ENCODE measurements at places on chromosomes 4 and X.
A peak's percentile ranks its signal among the peaks of the same experiment; 100 is the strongest.

- DNase-seq, result no peak
These were observed 10.0 kb downstream of the AWAT2 start for GRCh38 chrX:70039758-70040157.

DNA sequence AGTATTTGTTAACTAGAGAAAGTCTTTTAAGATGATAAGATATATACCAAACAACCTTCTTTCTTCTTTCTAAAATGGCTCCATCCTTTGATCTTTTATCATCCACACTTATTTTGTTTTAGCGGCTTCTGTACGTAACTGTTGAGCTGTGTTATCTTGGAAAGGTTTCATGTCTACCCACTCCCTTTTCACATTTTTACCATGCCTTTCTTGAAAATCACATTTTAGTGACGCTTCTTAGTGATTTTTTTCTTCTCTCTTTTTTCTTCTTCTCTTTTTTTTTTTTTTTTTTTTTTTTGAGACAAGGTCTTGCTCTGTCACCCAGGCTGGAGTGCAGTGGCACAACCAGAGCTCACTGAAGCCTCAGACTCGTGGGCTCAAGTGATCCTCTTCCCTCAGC lies 135.1 kb downstream of the CHIC2 start:
- DNase-seq, result no peak

- no peak for DNase-seq
These were observed 127.0 kb downstream of the PCDH7 start for GRCh38 chr4:30847167-30847566.

- no peak for DNase-seq
These were observed 139.7 kb downstream of the PPARGC1A start for GRCh38 chr4:23750125-23750524.

GRCh38 chr4:182569561-182569960 lies 326.4 kb downstream of the TENM3 start:
- no peak for DNase-seq

- no peak for DNase-seq
These were observed 7.0 kb downstream of the MXD4 start for GRCh38 chr4:2254665-2255500.

- no peak for DNase-seq
These were observed 9.2 kb downstream of the APBB2 start for GRCh38 chr4:41205130-41205529.

DNA sequence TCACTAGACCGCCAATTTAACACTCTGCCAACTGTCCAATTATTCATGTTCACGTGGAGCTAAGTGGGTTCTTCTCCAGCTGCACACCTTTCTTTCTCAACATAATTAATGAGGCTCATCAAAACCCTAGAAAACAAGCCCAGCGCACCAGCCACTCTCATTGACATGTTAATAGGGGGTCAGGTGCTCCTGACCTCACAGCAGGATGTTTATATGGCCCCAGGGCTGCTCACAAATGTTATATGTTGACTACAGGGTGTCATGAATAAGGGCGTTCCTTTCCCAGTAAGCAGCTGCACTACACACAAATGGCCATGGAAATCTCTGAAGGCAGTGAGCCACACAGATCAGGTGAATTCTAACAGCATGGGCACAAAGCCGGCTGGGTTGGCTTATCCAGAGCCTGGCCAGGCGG lies 209.8 kb downstream of the MGST2 start:
- DNase-seq, result no peak

- DNase-seq, result no peak
These were observed 566 bp downstream of the LARP7 start for GRCh38 chr4:112637552-112637866.

DNA sequence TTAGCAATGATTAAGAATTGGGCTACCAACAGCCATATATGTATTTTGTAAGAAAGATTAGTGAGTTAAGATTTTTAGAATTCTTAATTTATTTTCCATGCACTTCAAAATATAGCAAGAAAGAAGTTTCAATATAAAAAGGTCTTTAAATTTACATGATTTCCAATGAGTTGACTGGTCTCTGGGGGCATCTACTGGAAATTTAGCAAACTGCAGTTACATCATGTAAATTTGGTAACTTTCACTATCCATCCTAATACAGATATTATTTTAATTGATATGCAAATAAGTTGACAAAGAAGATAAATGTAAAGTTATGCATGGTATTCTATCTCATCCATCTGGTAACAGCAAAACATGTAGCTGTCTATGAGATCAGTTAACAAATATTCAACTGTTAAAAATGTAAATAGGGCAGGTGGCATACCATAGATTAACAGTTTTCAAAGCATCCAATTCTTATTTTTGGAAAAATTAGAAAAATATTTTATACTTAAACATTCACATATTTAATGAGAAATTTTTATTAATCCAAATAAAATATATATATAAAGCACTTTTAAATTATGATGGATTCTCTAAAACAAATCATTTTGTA lies 29.1 kb downstream of the TTC29 start:
- peak; percentile 11 for DNase-seq

DNA sequence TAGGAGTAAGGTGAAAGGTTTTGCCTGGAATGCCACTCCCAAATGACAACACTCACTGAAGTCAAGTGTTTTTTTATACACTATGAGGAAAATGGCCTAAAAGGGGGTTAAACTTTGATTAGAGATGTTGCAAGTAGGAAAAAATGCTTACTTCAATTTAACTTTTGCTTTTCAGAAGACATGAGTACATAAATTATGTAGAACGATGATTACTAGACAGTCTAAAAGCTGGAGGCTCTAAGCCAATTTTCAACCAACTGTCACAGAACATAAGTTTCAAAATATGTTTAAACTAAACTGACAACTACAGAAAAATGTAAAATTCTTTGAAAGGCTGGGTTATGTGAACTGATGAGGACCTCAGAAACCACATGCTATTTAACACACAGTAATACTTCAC lies 83.4 kb downstream of the SHISA3 start:
- DNase-seq, result no peak

DNA sequence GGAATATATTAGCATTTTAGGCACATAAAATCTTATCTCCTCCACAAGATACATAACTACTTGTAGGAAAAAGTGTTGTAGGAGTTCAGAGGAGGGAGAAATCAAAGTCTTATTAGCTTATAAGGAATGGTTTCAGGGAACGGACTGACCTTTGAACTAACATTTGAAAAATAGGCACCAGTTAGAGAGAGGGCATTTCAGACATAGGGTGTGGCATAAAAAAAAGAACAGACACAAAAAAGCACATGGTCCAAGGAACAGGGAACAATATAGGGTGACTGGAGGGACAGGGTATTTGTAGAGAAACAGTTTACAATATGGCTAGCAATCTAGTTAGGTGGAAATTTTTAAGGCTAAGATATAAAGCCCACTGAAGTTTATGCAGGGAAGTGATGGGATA lies 6.4 kb downstream of the ABCB7 start:
- no peak for DNase-seq

DNA sequence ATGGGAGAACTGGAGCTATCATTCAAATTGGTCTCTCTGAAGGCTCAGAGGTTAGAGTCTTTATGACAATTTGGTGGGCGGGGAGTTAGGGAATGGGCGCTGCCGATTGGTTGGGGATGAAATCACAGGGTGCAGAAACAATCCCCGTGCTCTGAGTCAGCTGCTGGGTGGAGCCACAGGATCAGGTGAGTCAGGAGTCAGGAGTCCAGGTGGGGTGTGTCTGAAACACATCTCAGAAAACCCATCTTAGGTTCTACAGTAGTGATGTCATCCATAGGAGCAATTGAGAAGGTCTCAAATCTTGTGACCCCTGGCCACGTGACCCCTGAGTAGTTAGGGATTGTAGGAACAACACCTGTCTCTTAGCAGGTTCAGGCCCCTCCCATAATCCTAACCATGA lies 41.6 kb upstream of the TLR3 start:
- no peak for DNase-seq

GRCh38 chr4:126106658-126107057 lies 791.9 kb downstream of the FAT4 start:
- no peak for DNase-seq

DNA sequence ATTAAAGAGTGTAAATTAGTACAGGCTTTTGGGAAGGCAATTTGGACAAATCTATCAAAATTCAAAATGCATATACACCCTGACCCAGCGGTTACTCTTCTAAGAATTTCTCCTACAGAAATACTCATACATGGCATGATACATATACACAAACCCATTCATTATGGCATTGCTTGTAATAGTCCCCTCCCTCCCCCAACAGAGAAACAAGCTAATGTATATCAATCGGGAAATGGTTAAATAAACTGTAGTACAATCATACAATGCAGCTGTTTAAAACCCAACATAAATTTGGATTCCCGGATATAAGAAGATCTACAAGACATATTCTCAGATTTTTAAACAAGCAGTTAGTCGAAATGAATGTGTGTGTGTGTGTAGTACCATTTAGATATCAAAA lies 808 bp downstream of the HUWE1 start:
- no peak for DNase-seq

DNA sequence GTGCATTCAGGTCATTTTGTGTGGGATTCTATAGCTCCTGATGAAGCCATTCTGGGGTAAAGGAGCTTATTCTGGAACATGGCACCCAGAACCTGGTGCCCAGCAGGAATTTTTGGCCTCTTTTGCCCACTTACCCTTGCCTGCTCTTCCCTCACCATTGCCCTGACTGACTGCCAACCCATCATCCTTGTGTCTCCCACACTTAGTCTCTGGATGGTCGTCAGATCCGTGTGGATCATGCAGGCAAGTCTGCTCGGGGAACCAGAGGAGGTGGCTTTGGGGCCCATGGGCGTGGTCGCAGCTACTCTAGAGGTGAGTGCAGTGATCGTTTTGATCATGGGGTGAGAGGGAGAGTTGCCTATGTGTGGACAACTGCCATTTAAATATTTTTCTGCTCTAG lies 1.8 kb downstream of the RBM3 start:
- no peak for DNase-seq

DNA sequence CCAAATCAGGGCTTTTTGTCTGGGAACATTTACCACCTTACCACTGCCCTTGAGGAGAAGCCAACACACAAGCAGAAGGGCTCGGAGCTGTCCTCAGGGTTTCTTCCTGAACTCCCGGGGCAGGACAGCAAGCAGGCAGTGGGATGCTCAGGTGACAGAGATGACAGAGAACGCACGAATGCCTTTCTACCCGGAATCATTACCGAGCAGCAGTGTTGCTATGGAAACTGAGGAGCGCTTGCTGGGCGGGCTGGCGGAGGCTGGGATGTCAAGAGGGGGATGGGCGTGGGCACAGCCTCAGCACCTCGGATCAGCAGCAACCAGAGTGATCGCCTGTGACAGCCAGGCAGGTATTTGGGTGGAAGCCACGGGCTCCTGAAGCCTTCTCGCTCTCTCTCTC lies 17.8 kb downstream of the SSR4 start:
- DNase-seq, result no peak

DNA sequence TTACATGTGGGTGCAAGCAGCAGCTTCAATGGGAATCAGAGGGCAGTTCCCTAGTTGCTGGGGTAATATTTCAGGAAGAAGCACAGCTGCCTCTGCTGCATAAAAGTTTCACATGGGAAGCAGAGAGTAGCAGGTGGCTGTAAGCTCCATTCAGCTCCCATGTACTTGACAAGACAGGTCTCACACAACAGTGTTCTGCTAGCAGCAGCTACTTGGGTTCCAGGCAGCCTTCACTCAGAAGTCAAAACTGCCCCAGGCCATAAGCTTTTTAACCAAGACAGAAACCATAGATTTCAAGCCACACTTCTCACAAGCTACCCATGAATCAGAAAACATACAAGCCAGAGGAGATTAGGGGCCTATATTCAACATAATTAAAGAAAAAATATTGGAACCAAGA lies 41.4 kb upstream of the SPIN2A start:
- DNase-seq, result no peak

DNA sequence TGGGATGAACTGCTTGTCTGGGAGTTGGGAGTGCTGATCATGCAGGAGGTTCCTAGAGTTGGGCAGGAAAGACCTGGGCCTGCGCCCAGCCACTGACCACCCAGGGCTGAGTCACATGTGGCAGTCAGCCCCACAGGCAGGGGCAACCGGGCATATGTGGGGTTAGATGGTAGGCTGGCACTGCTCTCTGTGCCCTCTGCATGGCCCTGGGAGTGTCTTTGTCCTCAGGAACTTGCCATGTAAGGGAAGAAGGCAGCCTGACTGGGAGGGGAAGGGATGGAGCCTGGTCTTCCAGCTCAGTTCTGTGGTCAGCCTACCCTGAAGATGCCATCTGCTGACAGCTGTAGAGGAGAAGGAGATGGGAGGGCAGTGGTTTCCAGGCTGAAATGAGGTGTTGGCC lies 70.2 kb upstream of the EFNB1 start:
- no peak for DNase-seq

DNA sequence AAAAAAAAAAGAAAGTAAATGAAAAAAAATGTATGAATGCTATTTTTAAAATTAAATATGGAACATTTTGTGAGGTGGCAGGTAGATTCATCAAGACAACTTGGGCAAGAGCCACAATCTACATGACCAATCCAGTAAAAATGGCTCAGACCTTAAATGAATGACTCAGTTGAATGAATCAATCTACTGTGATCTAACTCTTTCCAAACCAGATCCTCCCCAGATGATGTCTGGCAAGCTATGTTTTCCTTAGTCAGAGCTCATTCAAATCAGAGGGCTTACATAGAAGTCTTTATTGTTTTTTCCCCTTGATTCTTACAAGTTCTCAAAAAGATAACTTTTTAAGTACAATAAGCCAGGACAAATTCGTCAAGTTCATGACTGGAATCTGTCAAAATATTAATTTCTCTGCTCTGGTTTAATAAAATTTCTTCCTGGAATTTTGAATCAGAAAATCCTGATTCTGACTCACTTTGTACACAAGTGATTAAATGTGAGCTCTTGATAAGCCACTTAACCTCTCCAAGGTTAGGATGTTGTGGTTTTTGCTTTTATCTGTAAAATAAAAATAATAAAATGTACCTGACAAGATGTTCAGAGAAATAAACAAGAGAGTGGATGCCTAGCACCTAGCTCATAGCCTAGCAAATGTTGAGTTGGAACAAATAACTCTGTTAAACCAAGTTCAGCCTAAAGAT lies 105.6 kb upstream of the SMIM31 start:
- DNase-seq, result no peak

DNA sequence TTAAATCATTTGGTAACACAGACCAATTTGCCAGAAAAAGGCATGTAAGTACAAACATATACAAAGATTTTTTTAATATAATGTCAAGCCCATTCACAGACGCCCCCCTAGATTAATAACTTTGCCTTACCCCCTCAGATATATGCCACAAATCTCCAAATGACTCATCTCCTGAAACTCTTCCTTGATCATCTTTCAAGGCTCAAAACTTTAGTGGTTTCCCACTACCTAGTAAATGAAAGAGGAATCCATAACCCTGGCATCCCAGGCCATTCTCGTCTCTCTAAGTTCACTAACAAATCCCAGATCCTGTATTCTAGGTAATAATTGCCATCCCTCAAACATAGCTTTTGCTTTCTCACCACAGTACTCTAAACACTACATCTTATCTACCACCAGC lies 61.9 kb downstream of the PRSS12 start:
- no peak for DNase-seq

DNA sequence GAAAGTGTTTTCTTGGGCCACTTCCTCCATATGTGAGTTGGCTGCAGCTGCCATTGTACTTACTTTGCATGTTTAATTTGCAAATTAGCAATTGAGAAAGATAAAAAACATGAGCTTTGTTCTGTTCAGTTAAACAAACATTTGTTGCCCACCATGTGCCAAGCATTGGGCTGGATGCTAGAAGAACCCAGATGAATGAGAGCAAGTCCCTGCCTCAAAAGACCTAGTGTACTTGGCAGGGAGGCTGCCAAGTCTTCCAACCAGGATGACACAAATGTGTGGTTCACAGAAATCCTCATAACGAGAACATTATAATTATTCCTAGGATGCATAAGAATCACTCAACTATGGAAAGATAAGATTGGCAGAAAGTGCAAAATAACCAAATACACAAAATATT lies 66.7 kb downstream of the GPM6A start:
- DNase-seq, result no peak

All from bone marrow (tissue), 2 donors.